RPMI7951 (cell line): ENCODE measurements at places on chromosomes 7 and 10. TPM values are rescaled to one million over a fixed set of nuclear protein-coding genes. Genes with fewer than 3 reads are reported as not detected.

The AKR1D1 gene
- not detected in 2 replicates for total RNA-seq

DNA sequence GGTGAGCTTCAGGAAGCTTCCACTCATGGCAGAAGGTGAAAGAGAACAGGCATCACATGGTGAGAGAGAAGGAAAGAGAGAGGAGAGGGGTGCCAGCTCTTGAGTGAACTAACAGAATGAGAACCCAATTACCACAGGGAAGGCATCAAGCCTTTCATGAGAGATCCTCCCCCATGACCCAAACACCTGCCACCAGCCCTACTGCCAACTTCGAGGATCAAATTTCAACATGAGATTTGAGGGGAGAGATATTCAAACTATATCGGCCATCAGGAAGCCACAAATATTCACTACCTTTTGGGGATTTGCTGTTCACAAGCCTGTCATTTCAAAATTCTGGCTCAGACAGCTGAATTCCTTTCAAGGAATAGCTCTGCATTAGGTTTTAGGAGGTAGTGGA lies 39.9 kb upstream of the SMNDC1 start:
- DNase-seq = no peak

The NAT16 gene
- not detected in 2 replicates for total RNA-seq

DNA sequence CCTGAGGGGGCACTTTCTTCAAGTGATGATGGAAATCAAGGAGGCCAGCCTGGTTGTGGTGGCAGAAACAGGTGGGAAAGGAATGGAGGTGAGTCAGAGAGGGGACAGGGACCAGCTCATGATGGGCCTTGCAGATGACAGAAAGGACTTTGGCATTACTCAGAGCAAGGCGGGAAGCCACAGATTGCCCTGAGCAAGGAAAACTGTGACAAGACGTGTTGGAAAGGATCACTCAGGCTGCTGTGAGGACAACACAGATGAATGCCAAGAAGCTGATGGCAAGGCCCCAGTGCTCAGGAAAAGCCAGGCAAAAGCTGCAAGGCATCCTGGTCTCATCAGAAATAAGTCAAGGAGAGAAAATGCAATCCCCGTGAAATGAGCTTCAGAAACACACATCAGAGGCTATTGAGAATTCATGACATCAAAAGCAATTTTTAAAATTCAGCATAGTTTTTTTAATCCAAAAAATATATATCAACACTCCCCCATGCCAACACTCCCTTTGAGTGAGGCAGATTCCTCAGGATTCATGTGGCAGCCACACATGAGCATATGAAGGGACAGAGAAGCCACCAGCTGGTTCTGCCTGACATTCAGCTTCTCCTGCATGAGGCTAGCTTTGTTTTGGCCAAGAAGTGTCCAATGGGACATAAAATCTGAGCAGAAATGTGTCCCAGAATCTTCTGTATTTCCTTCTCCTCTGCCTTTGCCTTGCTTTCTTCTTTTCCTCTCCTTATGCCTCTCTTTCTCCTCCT lies 244.5 kb upstream of the MYO3A start:
- DNase-seq = peak; percentile 17

DNA sequence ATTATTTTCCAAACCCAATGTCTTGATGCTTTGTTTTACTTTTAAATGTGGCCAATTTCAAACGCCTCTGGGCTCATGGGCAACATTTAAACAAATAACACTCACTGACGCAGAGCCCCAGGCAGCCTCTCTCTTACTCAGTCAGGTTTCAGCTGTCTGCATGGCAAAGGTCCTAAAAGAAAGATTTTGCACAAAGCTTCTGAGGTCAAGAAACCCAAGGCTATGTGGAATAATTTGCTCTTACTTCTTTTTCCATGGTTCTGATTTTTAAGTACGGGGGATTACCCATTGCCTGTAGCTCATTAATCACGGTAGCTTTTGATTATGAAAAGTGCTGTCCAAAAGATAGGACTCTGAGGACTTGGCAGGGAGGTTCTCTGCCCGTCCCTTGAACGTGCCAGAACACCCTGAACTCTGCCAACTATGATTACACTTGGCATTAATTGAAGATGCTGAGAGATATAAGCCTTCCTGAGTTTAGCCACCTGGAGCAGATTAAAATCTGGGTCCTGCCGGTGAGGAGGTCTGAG lies 14.1 kb upstream of the MSRB2 start:
- DNase-seq = peak; percentile 37

The RAB19 gene
- not detected in 2 replicates for total RNA-seq

GRCh38 chr7:7772397-7772821 lies 54.0 kb upstream of the RPA3 start:
- peak; percentile 4 for DNase-seq

- peak; percentile 58 for DNase-seq
These were observed 132.6 kb upstream of the PODXL start for GRCh38 chr7:131688738-131689661.

- no peak for DNase-seq
These were observed 78.3 kb downstream of the LRRC17 start for GRCh38 chr7:102991077-102991539.

DNA sequence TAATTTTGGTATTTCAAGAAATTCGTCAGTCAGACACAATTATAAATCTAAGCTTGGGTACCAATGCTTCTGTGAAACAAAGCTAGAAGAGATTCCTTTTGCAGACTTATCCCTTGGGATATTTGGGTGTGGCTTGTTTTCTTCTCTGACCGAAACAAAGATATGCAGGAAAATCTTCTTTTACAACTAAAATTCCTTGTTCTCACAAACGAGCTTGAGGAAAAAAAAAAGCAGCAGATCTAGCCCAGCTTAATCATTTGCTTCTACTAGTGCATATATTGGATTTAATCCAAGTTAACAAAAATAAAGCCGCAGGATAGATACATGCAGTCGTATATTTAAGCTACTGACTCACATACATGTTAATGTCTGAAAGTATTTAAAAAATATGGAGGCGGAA lies 104.2 kb downstream of the PRTFDC1 start:
- DNase-seq = no peak

- no peak for DNase-seq
These were observed 9.1 kb upstream of the PAX2 start for GRCh38 chr10:100736144-100736808.

The INMT gene
- total RNA-seq = 79.9 and 94.1 TPM in 2 replicates

The CPXM2 gene
- 0.29 and 0.60 TPM in 2 replicates for total RNA-seq

- DNase-seq = no peak
These were observed 25.9 kb downstream of the TRUB1 start for GRCh38 chr10:114963908-114964307.

The KNDC1 gene
- total RNA-seq = not detected in 2 replicates

The UPK3BL2 gene
- not detected in 2 replicates for total RNA-seq

DNA sequence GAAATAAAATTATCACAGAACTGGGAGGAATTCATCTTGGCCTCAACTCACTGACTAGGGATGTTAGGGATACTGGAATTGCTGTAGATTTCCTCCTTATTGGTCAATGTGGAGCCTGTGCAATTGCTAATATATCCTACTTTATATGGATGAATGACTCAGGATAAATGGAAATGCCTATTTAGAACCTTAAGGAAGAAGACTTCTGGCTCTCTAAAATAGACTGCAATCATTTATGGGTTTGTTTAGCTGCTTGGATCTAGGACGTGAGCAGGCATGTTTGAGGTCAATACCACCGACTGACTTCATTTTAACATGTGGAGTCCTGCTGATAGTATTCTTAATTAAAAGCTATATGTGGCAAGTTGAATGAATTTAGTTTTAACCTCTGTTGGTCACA lies 1040.1 kb upstream of the LRRN3 start:
- no peak for DNase-seq

GRCh38 chr7:27826357-27826756 lies 86.4 kb downstream of the TAX1BP1 start:
- peak; percentile 16 for DNase-seq

- no peak for DNase-seq
These were observed 160.5 kb downstream of the TNS3 start for GRCh38 chr7:47421456-47421855.

- DNase-seq = no peak
These were observed 306.3 kb upstream of the SP8 start for GRCh38 chr7:21092766-21093702.

The HOXA9 gene
- 0.12 TPM in 1 of 2 replicates, not detected in the other for total RNA-seq

The TAF3 gene
- total RNA-seq = 1.6 and 2.5 TPM in 2 replicates

DNA sequence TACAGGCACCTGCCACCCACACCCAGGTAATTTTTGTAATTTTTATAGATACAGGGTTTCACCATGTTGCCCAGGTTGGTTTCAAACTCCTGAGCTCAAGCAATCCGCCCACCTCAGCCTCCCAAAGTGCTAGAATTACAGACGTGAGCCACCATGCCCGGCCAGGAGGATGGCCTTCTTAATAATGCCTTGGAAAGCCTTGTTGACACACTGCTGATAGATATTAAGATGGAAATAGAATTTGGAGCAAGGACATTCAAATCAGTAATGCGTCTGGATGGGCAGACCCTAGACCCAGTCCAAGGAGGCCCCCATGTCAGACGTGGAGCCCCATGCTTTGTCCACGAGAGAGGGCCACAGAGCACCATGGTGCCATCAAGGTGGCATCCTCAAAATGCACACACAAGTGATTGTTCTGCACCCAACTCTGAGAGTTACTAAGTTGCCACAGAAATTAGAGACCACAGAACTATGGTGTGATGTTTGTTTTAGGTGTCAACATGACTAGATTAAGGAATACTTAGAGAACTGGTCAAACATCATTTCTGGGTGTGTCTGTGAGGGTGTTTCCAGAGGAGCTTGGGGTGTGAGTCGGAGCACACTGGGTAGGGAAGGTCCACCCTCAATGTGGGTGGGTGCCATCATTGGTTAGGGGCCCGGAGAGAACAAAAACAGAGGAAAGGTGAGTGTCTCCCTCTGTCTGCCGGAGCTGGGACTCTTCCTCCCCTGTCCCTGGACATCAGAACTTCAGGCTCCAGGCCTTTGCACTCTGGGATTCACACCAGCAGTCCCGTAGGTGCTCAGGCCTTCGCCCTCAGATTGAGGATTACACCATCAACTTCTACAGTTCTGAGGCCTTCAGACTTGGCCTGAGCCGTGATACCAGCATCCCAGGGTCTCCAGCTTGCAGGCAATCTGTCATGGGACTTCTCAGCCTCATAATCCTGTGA lies 34.5 kb downstream of the EBF3 start:
- DNase-seq = no peak

- no peak for DNase-seq
These were observed 134.8 kb downstream of the OAT start for GRCh38 chr10:124283949-124284250.

DNA sequence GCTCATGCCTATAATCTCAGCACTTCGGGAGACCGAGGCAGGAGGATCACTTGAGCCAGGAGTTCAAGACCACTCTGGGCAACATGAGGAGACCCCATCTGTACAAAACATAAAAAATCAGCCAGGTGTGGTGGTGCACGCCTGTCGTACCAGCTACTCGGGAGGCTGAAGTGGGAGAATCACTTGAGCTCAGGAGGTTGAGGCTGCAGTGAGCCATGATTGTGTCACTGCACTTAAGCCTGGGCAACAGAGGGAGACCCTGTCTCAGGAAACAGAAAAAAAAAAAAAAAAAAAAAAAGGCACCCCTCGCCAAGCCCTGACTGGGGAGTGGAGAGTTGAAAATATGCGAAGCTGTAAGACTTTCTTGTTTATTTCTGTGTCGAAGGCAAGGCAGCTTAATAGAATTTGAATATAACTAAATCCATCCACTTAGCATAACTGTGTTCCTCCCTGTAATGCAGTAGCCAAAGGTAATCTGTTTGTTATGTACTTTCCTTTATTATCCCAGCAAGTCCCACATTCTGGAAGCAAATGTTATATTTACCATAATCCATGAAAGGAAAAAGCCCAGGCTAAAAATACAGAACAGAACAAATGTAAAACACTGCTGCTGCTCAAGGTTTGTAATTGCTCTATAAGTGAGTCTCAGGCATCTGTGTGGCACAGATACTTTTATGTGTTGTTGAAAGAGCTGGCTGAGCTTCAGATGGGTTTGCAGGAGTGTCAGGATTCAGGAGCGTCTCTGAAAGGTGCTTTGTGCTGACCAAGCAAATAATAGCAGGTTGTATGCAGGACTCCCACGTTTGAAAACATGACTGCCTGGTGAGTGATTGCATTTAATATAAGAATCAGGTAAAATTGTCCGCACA lies 127.2 kb downstream of the CELF2 start:
- no peak for DNase-seq

DNA sequence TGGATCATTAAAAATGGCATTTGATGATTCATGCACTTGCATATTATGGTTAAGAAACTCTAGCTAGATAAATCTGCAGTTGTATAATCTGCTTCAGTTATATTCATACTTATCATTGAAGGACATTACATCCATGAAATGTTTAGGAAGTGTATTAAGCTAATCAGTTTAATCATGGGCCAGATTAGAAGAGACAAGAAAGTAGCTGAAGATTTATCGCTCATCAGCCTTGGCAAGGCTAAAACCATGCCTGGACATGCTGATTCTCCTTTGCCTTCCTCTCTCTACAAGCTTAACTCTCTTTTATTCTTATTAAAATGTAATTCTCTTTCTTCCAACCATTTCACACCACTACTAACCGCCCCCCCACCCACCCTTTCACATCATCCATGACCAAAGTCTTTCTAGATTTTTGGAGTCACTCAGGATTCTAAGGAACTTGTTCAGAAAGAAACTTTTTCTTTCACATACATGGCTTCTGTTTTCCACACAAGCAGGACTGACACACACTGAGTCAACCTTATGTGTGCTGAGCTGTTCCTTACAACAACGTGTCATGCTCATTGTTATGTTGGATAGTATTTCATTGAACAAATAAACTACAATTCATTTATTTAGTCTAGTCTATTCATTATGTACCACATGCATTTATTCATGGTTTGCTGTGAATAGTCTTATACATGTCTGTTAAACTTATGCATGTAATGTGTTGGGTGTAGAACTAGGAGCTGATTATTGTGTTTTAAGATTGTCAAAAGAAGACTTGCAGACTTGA lies 227.3 kb upstream of the SP8 start:
- DNase-seq = no peak

The ADRA2A gene
- 0.10 and 0.24 TPM in 2 replicates for total RNA-seq

The ZPBP gene
- total RNA-seq = not detected in 2 replicates

- DNase-seq = no peak
These were observed 293.4 kb downstream of the PRKG1 start for GRCh38 chr10:51367694-51368093.

DNA sequence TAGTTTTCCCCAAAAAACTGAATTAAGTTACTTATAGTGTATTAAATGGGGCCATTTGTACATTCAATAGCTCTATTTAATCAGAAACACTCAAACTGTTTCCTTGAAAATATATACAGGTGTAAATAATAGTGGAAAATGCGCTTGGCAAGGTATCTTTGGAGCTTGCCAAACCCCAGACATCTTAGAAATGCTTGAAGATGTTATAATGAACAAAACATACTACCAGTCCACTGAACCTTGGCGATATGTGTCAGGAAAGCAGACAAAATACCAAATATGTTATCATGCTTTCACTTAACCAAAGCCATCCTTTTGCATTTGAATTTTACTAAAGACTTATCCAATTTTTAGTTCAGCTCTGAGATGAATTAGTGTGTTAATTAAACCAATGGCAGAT lies 352.7 kb upstream of the SEMA3A start:
- no peak for DNase-seq
